ENCODE measurements at places on chromosomes 16 and 17.

DNA sequence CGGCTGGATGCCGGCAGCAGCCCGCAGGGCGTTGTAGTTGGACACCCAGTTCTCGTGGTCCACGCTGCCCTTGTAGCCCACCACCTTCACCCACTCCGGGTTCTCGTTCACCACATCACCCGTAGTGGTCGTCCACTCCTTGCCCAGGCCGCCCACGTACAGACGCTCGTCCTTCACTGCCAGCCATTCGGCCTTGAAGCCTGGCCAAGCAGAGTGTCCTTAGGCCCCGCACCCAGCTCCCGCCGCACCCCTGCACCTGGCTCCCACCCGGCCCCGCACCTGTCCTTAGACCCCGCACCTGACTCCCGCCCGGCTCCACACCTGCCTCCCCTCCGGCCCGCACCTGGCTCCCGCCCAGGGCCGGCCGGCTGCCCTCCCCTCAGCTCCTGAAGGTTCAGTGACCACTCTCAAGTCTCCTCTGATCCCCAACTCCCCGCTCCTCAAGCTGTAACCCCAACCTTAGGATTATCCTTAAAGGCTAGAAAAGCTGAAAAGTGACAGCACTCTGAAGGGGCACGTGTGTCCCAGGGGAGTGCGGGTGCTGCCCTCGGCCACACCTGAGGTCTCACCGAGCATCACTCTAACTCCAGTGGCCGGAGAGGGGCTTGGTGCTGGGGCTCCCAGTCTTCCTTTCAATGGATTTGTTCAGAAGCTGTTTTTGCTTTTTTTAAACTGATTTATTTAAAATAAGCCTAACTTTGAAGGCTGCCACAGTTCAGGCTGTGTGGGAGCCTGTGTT, 14.4 kb downstream of the CANT1 start:
- no peak for DNase-seq

DNA sequence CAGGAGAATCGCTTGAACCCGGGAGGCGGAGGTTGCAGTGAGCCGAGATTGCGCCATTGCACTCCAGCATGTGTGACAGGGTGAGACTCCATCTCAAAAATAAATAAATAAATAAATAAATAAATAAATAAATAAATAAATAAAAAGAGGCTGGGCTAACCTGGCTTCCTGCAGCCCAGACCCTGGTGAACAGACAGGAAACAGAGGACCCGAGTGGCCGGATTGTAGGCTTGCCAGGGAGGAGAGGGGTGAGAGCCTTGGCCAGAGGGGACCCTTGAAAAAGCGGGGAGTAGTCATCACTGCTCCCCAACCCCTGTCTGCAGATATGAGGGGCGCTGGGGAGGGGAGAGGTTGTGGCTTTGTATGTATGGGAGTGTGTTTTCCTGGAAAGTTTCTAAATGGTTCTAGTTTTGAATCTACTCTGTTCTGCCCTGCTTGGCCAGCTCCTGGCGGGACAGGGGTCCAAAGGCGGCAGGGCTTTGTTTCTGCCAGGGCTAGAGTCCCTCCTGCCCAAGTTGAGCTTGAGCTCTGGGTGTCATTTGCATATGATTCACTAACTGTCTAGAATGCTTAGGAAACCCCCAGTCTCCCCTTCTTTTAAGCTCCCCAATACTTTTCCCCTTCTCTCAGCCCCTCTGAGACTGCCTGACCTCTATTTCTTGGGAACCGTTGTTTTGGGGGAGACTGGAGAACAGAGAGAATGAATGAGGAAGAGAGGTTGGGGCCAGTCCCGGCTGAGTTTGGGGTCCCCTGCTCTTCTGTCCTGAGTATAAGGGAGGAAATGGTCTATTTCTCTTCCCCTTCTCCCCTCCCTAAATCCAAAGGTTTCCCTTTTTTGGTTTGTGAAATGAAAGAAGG, 16.4 kb downstream of the RARA start:
- DNase-seq: no peak

DNA sequence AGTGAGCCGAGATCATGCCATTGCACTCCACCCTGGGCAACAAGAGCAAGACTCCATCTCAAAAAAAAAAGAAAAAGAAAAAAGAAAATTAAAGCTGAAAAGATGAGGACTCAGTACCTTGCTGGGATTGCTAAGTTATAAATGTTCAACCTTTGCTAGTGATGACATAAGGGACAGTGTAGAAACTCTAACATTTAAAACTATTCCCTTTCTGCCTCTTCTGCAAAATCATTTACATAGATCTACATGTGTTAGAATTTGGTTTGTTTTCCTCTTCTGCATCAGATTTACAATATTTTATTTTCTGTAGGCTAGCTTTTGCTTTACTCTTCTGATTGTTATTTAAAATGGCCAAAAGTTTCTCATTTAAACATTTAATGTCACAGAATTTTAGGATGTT, 49.5 kb upstream of the HAS3 start:
- DNase-seq: no peak

DNA sequence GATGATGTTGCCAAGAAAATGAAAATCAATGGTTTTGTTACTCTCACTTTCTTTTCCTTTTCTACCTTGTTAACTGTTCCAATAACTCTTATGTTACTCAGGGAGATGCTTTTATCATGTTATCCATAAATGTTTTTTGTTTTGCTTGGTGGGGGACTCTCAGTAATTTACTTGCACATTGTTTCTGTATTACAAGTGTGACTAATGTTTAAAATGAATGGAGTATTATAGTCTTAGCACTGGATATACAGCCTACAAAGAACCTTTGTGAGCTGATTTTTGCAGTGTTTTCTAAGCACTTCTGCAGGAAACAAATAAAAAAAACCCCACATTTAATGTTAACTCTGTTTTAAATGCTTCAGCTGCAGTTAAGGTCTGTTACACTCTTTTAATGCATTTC, 12.1 kb downstream of the VMP1 start:
- no peak for DNase-seq

DNA sequence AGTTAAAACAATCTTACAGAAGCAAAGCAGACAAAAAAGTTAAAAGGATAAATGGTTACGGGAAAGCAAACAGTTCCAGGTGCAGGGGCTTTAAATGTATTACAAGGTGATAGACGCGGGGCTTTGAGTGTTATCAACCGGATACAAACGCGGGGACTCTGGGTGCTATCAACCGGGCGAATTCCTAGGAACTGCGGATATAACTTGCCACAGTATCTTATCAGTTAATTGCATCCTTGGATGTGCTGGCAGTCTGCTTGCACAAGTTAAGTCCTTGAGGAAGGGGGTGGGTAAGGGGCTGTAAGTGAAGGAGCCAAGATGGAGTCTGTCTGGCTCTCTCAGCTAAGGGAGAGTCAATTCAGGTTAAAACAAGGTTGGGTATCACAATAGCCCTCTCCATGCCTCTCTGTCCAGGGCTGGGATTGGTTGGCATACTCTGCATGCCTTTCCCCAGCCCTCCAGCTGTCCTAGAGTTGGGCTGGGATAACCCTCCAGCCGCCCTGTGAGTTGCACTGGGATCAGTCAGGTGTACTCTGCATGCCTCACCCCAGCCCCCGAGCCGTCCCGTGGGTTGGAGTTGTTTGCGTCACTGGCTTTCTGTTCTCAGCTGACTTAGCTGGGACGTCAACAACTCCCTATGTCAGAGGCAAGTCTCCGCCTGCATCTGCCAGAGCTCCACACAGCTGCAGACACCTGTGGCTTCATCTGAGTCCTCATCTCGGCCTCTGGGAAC, 40.9 kb downstream of the TMEM235 start:
- DNase-seq: no peak

GRCh38 chr17:60863892-60864707, 186.4 kb downstream of the BCAS3 start:
- no peak for DNase-seq

DNA sequence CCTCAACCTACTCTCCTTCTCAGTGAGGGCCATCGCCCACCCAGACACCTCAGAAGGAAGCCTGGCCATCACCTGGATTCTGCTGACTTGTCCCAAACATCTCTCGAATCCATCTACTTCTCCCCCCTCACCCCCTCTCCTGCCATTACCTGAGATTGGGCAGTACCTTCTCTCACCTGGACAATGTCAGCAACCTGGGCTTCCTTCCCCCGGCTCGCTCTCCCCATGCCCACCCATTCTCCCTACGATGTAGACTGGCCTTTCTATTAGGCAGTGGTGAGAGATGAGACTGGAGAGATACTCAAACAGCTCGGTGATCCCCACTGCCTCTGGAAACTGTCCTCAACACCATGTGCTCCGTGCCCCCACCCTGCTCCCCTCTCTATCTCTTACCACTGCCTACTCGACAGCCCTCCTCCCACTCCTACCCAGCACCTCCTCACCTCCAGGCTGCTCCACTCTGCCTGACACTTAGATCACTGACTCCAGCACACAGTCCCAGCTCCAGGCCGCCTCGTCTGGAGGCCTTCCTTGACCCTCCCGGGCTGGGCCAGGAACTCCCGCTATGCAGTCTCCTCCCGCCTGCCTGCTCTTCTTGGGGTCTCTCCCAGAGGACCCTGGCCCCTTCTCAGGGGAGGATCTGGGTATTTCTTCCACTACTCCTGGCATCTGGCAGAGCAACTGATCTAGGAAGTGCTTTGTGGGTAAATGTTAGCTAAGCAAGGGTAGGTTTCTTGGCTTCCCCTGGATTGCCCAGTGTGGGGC, 235.8 kb upstream of the NLRP1 start:
- DNase-seq: no peak

- no peak for DNase-seq
Observed at GRCh38 chr17:1047879-1048470, 51.0 kb downstream of the TIMM22 start.

- no peak for DNase-seq
Observed at GRCh38 chr16:18803569-18804462, 2.5 kb upstream of the ARL6IP1 start.

GRCh38 chr17:36900160-36900512, 37.1 kb upstream of the LHX1 start:
- DNase-seq: no peak

GRCh38 chr17:38536661-38537060, 69.1 kb downstream of the SRCIN1 start:
- no peak for DNase-seq

GRCh38 chr17:72606656-72607055, 485.8 kb downstream of the SLC39A11 start:
- no peak for DNase-seq

- no peak for DNase-seq
Observed at GRCh38 chr17:223723-224471, 42.4 kb upstream of the DOC2B start.

- no peak for DNase-seq
Observed at GRCh38 chr16:4597174-4597573, 17.5 kb downstream of the UBALD1 start.

DNA sequence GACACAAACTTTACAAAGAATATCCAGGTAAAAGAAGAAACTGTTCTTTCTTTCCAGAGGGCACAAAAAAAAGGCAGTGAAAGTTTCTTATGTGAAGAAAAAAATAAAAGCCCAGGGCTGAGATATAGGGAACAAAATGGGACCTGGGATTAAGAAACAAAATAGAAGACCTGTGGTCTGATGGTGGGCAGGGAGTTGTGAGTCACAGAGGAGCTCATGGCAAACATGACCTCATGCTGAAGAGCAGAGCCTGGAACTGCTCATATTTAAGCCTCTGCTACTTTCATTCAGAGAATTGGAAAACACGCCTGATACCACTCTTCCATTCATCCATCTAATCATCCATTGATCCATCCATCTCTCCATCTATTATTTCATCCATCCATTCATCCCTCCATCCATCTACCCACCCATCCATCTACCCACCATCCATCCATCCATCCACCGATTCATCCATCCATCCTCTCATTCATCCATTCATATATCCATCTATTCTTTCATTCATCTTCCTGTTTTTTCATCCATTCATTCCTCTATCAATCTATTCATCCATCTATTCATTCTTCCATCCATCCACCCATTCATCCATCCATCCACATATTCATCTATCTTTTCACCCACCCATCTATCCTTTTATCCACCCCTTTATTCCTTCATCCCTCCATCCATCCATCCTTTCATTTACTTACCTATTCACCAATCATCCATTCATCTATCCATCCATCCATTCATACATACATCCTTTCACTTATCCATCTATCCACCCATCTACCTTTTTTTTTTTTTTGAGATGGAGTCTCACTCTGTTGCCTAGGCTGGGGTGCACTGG, 30.0 kb downstream of the WFDC1 start:
- no peak for DNase-seq

GRCh38 chr16:29717113-29717512, 28.7 kb downstream of the C16orf54 start:
- no peak for DNase-seq

DNA sequence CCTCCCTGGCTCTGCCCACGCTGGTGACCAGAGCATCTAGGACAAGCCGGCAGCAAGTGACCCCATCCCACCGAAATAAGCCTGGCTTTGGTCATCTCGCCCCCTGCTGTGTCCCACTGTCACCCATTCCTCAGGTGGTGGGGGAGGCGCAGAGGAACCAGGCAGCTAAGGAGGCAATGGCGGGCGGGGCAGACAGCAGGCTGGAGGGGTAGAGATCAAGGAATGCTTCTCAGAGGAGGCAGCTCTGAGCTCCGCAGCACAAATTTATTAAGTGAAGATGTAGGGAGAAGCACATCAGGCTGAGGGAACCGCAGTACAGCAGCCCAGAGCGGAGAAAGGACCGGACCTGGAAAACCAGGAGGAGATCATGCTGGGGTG, 7.5 kb upstream of the KREMEN2 start:
- DNase-seq: no peak

GRCh38 chr16:52171481-52171880, 375.5 kb downstream of the TOX3 start:
- DNase-seq: no peak

- peak; percentile 41 for DNase-seq
Observed at GRCh38 chr17:74770498-74771318, 5.4 kb downstream of the NAT9 start.

DNA sequence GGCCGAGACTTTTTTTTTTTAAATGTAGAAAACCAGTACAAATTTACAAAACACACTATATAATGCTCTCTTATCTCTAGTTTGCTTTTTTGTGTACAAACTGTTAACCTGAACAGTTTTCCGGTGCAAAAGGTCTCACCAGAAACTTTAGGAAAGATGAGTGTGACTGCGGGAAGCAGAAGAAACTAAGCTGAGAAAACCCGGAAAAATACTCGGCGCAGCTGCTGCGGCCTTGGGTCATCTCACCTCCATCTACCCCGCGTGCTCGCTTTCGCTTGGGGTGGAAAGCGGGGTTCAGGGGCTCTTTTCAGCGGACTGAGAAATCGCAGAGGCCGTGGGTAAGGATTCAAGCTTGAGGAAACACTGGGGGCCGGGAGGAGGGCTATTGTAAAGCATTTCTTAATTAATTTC, 1.8 kb downstream of the SALL1 start:
- no peak for DNase-seq

DNA sequence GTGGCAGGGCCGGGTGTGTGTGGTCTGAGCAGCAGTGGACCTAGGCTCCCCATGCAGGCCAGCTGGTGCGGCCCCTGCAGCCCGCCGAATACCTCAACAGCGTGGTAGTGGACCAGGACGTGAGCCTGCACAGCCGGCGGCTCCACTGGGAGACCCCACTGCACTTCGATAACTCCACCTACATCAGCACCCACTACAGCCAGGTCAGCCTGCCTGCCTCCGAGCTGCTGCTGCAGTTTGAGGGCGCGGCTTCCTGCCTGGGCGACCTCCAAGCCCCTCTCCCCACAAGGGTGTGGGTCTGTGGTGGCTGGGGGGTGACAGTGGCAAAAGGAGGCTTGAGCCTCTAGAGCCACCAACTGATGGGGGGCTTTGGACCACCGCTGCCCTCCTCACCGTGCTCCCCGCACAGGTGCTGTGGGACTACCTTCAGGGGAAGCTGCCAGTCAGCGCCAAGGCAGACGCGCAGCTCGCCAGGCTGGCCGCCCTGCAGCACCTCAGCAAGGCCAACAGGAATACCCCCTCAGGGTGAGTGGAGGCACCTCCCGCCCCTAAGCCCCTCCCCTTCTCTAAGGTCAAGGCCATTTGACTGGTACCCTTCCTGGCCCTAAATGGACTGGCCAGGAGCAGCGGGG, 8.4 kb upstream of the SMIM5 start:
- no peak for DNase-seq

GRCh38 chr16:30766933-30767284, 4.8 kb downstream of the RNF40 start:
- DNase-seq: no peak
